ENCODE measurements at places on chromosomes 13 and 19. TPM values are rescaled to one million over a fixed set of nuclear protein-coding genes. Genes with fewer than 3 reads are reported as not detected.

GRCh38 chr13:60268203-60268555 lies 104.5 kb upstream of the DIAPH3 start:
- no peak for DNase-seq

DNA sequence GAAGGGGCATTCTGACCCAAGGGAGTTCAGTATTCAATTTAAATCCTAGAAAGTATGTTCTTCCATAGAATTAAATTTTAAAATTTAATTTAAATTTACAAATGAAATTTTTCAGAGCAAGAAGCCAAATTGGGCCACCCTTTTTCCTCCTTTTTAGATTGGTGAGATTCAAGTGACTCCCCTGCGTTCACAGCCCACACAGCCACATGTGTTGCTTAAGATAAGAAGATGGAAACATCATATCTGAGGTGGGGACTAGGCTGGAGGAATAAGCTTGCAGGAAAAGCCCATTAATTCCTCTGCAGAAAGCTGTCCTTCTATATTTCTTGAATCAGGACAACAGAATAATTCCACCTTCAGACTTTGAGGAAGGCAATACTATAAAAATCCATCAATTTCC lies 392.7 kb upstream of the ZNF507 start:
- no peak for DNase-seq

The KLK8 gene
- total RNA-seq = not detected

- DNase-seq = no peak
Measured at GRCh38 chr19:3710265-3710812, 2.2 kb downstream of the TJP3 start.

The PSG3 gene
- total RNA-seq = not detected

- DNase-seq = peak; percentile 57
Measured at GRCh38 chr19:46115396-46116106, 8.9 kb downstream of the IGFL3 start.

- no peak for DNase-seq
Measured at GRCh38 chr19:41903193-41903953, 20.4 kb downstream of the ARHGEF1 start.

- DNase-seq = no peak
Measured at GRCh38 chr13:75399168-75399878, 82.6 kb downstream of the TBC1D4 start.

The CRB3 gene
- 2.4 TPM for total RNA-seq

DNA sequence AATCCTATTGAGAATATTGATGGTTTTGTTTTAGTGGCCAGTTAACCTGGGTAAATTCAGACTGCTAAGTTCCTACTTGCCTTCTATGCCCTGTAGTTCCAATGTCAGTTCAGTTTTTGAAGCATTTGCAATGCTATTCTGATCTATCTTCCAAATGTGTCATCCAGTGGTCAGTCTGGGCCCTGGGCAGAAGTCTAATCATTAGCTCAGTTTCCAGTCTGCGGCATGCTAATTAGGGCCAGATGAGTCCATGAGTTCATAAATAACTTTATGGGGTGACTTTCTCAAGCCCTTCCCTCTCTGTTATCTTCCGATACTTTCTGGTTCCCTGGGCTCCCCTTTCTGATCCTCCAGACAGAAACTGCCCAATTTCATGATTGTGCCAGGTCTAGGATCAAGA lies 32.7 kb downstream of the FAM187B start:
- no peak for DNase-seq

DNA sequence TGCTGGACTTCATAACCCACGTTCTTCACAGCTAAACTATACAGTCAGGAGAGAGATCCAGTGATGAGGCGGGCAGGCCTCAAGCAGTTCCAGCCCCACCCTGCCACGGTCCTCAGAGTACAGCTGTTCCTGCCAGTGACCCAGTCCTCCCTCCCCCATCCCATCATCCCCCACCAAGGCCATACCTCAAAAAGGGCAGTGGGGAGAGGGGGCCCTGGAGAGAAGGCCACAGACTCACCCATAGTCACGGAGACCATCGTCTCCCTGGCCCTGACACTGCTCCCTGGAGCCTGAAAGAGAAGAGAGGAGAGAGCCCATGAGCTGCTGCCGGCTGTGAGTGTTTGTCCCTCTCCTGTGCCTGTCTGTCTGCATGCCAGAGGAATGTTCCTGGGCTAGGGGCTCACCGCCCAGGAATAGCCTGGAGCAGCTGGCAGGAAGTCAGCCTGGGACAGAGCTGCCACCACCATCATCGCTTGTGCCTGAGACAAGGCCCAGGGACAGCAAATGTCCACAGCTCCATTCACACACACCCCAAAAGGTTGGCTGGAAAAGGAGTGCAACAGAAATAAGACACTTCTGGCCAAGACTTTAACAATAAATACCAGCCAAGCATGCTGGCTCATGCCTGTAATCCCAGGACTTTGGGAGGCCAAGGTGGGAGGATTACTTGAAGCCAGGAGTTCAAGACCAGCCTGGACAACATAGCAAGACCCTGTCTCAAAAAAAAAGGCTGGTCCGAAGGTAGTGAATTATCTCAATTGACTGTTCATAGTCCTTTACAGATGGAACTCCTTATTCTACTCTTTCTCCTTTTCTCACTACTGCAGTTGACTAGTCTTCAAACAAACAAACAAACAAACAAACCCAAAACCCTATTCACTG lies 6.4 kb downstream of the C19orf47 start:
- no peak for DNase-seq

DNA sequence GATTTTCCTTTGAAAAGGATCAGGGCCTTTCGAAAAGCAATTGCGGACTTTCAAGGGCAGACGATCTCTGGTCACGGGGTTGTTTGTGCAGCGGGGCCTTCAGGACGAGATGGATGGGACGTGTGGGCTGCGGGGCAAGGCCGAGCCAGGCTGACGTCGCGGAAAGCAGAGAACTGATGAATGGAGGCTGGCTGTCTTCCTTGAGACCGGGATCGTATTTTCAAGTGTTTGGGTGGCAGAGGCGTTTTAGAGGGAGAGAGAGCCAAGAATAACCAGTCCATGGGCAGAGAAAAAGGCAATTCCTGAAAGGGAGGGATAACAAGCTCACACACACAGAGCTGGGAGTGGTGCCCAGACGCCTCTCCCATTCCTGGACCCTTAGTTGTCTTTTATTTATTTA lies 138.9 kb upstream of the USP29 start:
- no peak for DNase-seq

The KLK2 gene
- not detected for total RNA-seq

DNA sequence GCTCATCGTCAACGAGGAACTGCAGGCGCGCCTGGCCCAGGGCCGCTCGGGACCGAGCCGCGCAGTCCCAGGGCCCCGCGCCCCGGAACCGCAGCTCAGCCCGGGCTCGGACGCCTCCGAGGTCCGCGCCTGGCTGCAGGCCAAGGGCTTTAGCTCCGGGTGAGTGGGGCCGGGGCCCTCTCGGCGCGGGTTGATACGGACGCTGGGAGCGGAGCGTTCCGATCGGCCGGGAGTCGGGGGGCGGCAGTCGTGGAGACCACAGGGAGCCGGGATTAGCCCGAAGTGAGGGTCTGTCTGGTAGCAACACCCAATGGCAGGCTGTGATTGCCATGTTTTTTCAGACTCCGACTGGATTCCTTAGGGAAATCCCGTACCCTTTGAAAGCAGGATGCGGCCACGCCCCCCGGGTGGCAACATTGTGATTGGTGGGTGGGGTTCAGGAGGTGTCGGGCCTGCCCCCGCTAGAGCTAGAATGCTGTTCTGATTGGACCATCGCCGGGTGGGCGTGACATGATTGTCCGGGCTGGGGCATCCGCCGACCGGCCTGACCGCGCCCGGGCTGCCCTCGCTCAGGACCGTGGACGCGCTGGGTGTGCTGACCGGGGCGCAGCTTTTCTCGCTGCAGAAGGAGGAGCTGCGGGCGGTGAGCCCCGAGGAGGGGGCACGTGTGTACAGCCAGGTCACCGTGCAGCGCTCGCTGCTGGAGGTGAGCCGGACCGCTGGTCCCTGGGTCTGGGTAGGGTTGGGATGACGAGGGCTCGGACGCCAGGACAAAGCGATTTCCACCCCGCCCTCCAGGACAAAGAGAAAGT lies 11.3 kb downstream of the EPS8L1 start:
- DNase-seq = peak; percentile 98
